ENCODE measurements at places on chromosomes 2 and 18. TPM values are rescaled to one million over a fixed set of nuclear protein-coding genes. Genes with fewer than 3 reads are reported as not detected.

The EML6 gene
- total RNA-seq, result 3.0 TPM

DNA sequence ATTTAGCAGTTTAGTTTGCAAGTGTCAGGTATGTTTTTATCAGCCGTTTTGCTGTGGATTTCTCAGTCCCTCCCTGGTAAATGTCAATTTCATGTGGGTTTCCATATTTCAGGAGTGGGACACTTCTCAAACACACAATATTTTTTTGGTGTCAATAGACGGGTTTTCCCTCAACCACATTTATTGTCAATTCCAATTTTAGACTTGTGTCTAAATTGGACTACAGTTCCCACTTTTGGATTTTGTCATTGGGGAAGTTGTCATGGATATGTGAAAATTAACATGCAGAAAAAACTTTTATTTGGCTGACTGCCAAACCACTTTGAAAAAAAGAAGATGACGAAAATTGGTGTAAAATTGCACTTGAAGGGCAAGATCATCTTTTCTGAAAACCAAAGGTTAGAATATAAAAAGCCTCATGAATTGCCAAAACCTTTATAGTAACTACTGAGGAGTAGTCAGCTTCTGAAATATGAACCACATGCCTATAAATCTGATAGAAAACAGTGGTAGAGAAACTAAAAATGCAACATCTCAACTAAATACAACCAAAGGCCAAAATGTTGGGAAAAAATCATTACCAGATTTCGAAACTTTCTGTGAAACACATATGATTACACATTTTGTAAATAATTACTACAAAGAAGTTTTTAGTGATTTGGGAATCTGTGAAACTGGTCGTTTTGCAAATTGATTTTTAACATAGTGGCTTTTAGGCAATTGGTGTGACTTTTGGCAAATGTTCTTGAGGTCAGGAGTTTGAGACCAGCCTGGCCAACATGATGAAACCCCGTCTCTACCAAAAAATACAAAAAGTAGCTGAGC lies 106.4 kb downstream of the BCL2L11 start:
- no peak for DNase-seq

DNA sequence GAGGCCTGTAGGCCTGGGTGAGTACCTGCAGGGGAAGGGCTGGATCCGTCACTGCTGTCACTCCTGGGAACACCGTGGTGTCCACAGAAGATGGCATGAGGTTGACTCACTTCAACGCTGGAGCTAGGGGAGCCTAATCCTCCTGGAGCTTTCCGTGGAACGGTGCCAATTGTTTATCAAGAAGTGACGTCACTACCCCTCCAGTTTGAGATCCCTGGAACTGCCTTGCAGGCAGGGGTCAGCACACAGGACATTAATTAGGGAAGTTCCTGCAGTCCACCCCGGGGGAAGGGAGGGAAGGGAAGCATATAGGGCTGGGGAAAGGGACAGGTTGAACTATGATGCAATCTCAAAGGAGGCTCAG lies 408.6 kb downstream of the GALR1 start:
- DNase-seq, result no peak

GRCh38 chr2:164644036-164644700 lies 22.9 kb upstream of the GRB14 start:
- no peak for DNase-seq

The ZSWIM2 gene
- not detected for total RNA-seq

GRCh38 chr2:85765081-85765731 lies 11.4 kb downstream of the ATOH8 start:
- no peak for DNase-seq

The PECR gene
- 26.5 TPM for total RNA-seq
